ENCODE measurements at places on chromosomes 3 and 15. TPM values are rescaled to one million over a fixed set of nuclear protein-coding genes. Genes with fewer than 3 reads are reported as not detected.
A peak's percentile ranks its signal among the peaks of the same experiment; 100 is the strongest.

Gene CCR3
- total RNA-seq, result not detected

Gene MNS1
- total RNA-seq, result 2.5 TPM

- no peaks in the 10 kb centered on the region for H3K36me3 ChIP-seq
- no peak overlapping the region for H3K27ac ChIP-seq
- H3K27me3 ChIP-seq, result no peaks in the 10 kb centered on the region
- H3K4me1 ChIP-seq, result peaks cover 9% of the 10 kb centered on the region
Observed at GRCh38 chr3:58829321-58830000, 162.9 kb upstream of the FAM3D start.

- H3K36me3 ChIP-seq, result peaks cover 5% of the 10 kb centered on the region
- H3K4me1 ChIP-seq, result peaks cover 27% of the 10 kb centered on the region
- peak; percentile 74 for DNase-seq
- no peaks in the 10 kb centered on the region for H3K27me3 ChIP-seq
Observed at GRCh38 chr3:48432411-48433371, 2.8 kb upstream of the PLXNB1 start.

DNA sequence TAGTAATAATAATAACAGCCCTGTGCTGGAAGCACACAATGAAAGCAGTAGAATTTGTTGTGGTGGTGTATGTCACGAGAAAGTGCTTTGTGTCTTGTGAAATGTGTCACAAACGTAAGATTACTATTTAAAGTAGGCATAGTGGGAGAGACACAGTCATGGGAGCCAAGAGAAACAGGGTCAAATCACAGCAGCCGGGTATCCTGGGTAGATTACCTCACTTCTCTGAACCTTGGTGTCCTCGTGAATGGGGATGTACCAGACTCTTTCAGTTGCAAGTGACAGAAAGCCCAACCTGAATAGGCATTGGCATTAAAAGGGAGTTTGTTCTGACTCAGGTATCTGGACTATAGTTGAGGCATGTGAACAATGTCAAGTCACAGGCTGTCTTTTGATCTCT lies 29.1 kb upstream of the SRGAP3 start:
- no peak overlapping the region for H3K27ac ChIP-seq
- no peak for DNase-seq
- no peaks in the 10 kb centered on the region for H3K36me3 ChIP-seq
- no peak overlapping the region for H3K4me3 ChIP-seq

DNA sequence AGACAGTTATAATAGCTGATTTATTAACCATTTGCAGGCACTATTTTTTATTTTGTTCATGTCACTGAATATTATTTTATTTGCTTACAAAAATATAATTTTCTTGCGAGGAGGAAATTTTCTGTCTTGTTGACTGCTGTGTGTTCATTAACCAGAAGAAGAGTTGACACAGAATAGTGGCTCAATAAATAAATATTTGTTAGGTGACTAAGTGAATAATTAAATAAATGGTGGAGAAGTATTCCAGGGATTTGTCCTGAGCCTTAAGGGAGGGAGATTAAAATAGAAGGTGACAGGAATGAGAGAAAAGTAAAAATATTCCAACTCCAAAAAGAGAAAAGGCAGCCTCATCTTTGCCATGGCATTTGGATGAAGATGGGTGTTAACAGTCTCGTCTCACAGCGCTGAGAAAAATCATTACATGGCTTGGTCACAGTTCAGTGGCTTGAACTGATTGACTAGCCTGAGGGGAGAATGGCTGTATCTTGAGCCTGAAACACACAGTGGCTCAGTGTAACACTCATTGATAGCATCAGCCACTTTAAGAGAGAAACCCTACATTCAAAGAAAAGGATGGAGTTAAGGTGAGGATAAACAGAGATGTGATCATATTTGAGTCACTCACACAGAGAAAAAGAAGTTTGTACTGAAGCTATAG lies 449.9 kb upstream of the NAALADL2 start:
- no peaks in the 10 kb centered on the region for H3K36me3 ChIP-seq
- no peak for DNase-seq
- H3K27ac ChIP-seq, result no peak overlapping the region
- H3K27me3 ChIP-seq, result no peaks in the 10 kb centered on the region
- no peak overlapping the region for H3K4me3 ChIP-seq

Gene RYR3
- total RNA-seq, result not detected

- H3K27me3 ChIP-seq, result peaks cover 53% of the 10 kb centered on the region
- H3K4me1 ChIP-seq, result peaks cover 15% of the 10 kb centered on the region
- H3K27ac ChIP-seq, result no peak within 1 kb of the TSS
- H3K36me3 ChIP-seq, result no peaks in the 10 kb centered on the region
Observed at GRCh38 chr3:129001101-129001805, at the start of gene EFCC1. TSS of gene EFCC1 (plus strand) at chr3:129001304. CDS start at chr3:129001629, 325 bp downstream.

Gene IGSF11
- total RNA-seq, result not detected

GRCh38 chr3:178320456-178321351 lies 215.5 kb upstream of the KCNMB2 start:
- DNase-seq, result no peak
- H3K4me3 ChIP-seq, result no peak overlapping the region
- peaks cover 21% of the 10 kb centered on the region for H3K4me1 ChIP-seq
- H3K27ac ChIP-seq, result peak overlapping the region; percentile 29
- H3K27me3 ChIP-seq, result no peaks in the 10 kb centered on the region

Gene VGLL3
- 587 TPM for total RNA-seq

DNA sequence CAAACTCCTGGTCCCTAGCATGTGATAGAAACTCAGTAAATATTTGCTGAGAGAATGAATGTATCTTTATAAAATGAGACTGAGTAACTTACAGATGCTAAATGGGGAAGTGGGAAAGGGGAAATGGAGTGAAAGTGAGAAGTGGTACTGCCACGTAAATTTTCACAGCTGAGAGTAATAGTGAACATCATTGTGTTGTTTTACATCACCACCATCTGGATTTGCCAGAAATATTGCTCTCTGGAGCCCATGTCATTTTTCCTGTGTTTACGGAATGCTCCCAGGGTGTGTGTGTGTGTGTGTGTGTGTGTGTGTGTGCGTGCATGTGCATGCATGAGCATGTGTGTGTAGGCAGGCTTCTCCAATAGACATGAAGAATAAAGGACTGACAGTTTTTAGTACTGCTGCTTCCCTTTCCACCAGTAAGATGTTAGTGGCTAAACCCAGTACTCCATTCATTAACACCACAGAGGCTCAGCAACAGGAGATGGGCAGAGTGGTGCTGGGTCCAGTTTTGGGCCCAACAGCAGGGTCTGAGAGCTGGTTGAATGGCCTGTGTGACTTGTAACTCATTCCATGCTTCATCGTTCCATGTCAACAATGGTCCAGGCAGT lies 57.3 kb downstream of the DIPK2A start:
- no peaks in the 10 kb centered on the region for H3K36me3 ChIP-seq
- no peak for DNase-seq
- no peak overlapping the region for H3K27ac ChIP-seq
- peaks cover 4% of the 10 kb centered on the region for H3K4me1 ChIP-seq

GRCh38 chr3:151425627-151426340 lies 35.1 kb downstream of the IGSF10 start:
- H3K4me1 ChIP-seq, result peaks cover 5% of the 10 kb centered on the region
- no peak overlapping the region for H3K27ac ChIP-seq
- H3K36me3 ChIP-seq, result no peaks in the 10 kb centered on the region

DNA sequence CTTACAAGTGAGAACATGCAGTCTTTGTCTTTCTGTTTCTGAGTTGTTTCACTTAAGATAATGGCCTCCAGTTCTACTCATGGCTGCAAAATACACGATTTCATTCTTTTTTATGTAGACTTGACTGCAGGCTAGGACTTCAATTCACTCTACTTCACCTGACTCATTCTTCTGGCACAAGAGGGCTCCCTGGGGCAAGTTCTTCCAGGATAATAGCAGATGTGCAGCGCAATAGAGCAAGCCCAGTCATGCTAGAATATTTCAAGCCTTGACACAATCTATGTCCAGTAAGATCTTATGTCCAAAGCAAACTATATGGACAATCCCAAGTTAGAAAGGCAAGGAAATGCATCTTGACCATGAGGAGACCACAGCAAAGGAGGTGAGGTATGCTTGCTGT lies 211.7 kb upstream of the GADL1 start:
- H3K36me3 ChIP-seq, result no peaks in the 10 kb centered on the region
- H3K4me1 ChIP-seq, result peaks cover 8% of the 10 kb centered on the region
- no peak overlapping the region for H3K4me3 ChIP-seq
- DNase-seq, result no peak

Gene IL17RE
- 0.89 TPM for total RNA-seq

Gene ARGFX
- total RNA-seq, result not detected

DNA sequence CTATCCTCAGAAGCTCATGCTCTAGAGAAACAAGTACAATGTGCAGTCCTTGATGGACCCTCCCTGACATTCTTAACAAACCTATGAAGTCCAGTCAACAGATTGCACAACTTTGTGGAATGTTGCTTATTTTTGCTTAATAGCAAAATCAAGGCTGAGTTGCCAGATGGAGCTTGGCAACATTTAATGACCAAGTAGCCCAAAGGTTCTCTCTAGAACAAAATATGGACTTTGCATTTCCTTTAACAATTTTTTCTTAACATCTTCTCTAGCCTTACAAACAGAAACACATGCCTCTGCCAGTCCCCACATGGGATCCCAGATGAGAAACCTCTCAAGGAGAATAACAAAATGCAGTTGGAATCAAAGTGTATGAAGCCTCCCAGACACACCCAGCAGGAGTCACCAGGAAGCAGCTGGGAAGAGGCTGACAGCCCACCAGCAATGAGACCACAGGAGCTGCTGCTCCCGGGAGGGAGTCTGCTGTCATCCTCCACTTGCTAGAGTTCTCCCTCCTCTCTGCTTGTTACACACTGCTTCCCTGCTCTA lies 422.5 kb upstream of the CDIN1 start:
- no peak overlapping the region for H3K4me3 ChIP-seq
- H3K27me3 ChIP-seq, result no peaks in the 10 kb centered on the region
- H3K27ac ChIP-seq, result peak overlapping the region; percentile 40
- no peak for DNase-seq
- peaks cover 33% of the 10 kb centered on the region for H3K4me1 ChIP-seq
